Stimulated activated CD8-positive, alpha-beta memory T cell treated with anti-CD3 and anti-CD28 coated beads, Interleukin-4, amount 100 ng/mL, for 1 hour (primary cell): ENCODE measurements at places on chromosomes 2 and 18.

GRCh38 chr18:66571845-66572244, 32.0 kb downstream of the CDH19 start:
- DNase-seq = no peak

DNA sequence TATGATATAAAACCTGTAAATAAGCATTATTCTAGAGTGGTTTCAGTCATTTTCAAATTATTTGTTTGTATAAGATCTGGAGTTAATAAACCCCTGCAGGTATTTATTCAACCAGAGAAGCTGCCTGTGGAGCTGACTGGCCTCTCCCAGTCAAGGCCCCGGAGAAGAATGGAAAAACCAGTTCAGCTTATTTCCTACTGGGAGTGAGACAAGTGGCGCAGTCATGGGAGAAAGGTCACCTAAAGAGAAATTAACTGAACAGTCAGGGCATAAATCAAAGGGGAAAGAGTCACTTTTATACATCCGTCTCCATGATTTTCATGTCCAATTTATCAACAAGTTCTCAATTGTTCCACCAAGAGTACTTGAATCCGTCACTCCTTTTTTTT, 240.9 kb downstream of the RNF152 start:
- no peak for DNase-seq

GRCh38 chr18:77818328-77818727, 568.7 kb downstream of the GALR1 start:
- no peak for DNase-seq

DNA sequence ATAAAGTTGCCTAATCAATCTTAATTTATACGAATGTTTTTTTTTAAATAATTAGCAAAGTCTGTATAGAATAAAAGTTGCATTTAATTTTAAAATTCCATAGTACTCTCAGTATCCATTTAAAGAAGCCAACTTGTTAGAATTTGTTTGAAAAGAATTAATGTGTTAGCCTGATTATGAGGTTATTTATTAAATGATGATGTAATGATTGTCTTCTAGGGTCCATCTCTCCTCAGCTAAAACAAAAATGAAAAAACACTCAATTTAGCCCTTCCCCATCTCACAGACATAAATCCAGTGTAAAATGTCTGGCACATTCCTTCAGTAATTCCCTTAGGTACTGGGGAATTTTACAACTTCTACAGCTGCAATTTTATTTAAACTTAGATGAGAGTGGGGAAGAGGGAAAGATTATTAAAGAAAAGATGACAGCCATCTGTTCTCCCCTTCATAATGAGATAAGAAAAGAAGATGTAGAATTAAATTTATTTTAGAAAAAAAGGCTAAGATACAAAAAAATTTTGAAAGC, 68.6 kb downstream of the BARD1 start:
- no peak for DNase-seq

DNA sequence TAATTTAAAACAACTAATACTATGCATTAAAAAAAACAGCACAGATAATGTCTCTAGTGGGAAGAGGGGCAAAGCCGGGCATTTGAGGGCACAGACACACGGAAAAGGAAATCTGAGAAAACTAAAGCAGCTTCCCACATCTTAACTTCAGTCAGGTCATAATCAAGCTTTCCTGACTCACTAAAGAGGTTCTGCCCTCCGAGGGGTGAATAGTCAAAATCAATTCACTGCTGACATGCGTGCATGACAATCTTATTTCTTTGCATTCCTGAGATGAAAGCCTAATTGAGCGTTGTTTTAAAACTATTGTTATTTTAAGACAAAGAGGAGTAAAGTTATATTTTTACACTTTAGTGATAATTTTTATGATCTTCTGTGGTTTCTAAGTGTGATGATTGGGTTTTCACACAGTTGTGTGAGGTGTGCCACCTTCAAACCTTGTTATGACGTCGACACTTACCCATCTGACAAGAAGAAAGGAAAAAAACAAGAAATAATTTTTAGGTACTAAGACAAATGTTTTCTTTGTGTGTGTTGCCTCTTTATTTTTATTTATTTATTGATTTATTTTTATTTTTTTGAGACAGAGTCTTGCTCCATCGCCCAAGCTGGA, 90.9 kb downstream of the GATA6 start:
- no peak for DNase-seq

GRCh38 chr2:17918789-17919188, 40.3 kb downstream of the KCNS3 start:
- DNase-seq = no peak

DNA sequence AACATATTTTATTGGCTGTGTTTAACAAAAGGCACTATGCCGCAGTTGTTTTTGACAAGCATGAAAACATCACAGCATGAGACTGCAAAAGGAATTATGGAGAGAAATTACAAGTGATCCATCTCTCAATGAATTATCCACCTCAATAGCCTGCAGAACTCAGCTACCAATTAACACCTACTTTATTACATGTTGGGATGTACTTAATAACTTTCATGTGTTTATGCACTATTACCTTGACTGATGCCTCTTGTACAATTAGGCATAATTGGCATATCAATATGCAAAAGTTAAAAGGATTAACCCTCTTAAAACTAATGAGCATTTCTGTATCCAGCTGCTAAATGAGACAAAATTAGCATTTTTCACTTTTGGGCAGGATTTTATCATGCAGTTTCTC, 27.8 kb downstream of the ARHGAP15 start:
- no peak for DNase-seq

GRCh38 chr2:68258851-68259250, 6.5 kb upstream of the PPP3R1 start:
- no peak for DNase-seq

DNA sequence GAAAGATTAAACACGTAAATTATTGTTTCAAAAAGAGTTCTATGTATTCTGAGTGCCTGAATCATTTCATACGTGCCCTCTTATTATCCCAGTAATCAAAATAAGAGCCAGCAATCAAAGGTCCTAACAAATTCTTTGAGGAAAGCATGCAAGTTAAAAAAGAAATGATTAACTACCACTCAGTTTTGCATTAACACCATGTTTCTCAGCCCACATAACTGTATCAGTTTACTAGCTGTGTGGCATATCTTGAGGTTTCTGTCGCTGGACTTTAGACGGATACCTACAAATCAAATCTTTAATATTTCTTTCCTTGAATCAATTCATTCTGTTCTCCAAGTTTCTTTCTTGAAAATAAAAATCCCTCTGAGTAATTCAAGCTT, 668.9 kb upstream of the CHAC2 start:
- no peak for DNase-seq

DNA sequence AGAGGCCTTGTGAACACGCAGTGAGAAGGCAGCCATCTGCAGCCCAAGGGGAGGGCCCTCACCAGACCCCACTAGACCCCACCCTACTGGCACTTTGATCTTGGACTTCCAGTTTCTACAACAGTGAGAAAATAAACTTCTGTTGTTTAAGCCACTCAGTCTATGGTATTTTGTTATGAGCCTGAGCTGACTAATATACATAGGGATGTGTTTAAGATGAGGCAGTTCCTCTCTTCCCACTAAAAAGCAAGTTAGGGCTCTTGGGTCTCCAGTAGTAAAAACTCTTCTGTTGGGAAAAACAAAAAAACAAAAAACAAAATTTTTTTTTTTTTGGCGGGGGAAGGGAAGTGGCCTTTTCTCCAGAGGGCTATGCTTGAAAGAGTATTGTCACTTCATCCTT, 233.2 kb upstream of the SMAD7 start:
- no peak for DNase-seq

GRCh38 chr2:44651974-44652373, 289.5 kb upstream of the SIX3 start:
- DNase-seq = no peak

DNA sequence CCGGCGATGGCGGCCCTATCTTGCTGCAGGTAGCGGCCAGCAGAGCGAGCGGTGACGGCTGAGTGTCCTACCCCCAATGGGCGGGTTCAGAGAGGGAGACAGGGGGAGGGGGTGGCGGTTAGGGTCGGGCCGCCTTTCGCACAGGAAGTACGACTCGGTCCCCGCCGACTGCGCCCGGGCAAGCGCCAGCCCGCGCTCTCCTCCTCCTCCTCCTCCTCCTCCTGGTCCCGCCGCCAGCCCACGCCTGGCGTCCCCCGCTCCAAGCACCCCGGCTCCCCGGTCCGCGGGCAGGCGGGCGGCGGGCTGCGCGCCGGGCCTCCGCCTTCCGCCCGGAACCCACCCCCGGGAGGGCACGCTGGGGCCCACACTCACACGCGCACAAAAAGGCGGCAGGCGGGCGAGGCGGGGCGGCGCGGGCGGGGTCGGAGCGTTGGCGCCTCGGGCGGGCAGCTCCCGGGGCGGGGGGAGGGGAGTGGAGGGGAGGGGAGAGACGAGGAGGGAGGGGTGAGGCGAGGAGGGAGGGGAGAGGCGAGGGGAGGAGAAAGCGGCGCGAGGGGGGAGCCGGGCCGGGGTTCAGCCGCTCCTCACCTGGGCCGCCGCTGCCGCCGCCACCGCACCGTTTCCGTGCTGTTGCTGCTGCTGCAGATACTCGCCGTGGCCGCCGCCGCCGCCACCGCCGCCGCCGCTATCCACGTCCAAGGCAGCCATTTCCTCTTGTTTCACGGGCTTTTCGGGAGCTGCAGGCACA, 1.2 kb downstream of the SP3 start:
- peak; percentile 78 for DNase-seq

- DNase-seq = no peak
Measured at GRCh38 chr2:67268797-67269196, 128.3 kb upstream of the ETAA1 start.

GRCh38 chr2:115160531-115161080, 718.2 kb downstream of the DPP10 start:
- no peak for DNase-seq

DNA sequence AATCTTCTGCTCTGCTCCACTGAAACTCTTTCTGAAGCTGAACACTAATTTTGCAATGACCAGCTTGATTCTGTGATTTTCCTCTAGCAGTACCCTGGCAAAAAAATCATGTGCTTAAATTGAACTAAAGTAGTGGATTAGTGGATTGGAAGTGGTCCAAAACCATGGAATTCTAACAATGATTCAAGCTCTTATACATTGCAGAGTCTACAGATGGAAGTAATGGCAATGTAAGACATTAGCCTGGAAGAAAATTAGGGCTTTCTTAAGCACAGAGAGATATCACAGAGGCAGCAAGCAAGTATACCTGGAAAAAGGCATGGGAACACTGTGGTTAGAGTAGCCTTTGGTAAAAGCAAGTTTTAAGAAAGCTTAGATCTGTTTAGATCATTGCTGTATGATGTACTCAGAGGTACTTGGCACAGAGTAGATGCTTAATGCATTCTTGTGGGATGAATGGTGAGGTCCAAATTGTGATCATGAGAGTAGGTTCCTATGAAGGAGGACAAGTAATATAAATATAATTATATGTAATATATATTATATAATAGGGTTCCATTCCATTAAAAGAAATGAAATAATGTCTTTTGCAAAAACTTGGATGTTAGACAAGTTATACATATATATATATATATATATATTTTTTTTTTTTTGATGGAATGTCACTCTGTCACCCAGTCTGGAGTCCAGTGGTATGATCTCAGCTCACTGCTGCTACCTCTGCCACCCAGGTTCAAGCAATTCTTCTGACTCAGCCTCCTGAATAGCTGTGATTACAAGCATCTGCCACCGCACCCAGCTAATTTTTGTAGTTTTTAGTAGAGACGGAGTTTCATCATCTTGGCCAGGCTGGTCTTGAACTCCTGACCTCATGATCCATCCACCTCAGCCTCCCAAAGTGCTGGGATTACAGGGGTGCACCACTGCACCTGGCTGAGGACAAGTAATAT, 172.2 kb upstream of the SCN7A start:
- DNase-seq = no peak

DNA sequence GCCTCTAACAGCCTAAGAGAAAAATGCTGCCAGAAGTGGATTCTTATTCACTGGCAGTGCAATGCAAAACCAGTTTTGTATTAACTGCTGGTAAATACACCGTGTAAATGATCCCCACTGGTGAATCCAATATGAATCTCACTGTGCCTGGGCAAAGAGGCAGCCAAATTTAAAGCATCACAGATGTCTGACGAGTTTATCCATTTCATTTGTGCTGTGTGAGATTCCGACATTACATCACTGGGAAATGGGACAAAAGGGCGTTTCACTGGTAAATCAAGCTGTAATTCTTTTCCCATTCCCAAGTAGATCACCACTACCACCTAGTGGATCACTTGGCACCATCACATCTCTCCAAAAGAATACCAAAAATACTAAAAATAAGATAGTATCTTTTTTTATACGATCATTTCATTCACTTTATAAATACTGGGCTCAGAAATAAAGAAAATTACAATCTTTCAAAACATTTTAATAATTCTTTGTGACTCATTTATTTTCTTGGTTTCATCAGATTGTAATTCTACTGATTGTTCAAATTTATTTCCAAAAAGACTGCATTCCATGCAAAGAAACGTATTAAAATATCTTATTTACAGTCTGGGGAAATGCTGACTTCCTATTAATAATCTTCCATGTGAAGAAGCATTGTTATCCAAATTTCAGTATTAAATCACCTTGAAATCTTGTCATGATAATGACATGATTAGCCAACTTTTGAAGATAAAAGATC, 125.6 kb downstream of the GRB14 start:
- DNase-seq = no peak

GRCh38 chr18:27136208-27136535, 48.9 kb downstream of the CHST9 start:
- DNase-seq = no peak

GRCh38 chr2:9247177-9247576, 40.6 kb downstream of the ASAP2 start:
- no peak for DNase-seq

DNA sequence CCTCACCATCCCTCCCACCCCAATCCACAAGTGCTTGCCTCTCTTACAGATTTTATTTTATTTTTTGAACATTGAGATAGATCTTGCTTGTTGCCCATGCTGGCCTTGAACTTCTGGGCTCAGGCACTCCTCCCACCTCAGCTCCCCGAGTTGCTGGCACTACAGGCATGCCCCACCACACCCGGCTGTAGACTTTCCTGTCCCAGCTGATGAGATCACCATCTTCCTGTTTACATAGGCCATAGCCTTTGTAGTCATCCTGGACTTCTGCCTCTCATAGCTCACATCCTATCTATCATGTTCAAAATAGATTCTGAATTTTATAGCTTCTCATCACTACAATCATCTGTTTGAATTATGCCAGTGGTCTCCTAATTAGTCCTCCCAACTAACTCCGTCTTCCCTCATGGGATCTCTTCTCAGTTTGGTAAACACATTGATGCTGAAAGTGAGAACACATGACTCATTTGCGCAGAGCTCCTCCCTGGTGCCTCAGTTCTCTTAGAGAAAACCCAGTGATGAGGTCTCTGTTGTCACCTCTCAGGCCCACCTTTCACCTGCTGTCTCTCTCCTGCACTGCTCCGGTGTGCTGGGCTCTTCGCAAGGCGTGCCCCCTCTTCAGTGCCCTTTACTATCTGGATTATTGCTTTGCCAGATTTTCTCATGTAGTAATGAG, 243.0 kb downstream of the ZNF407 start:
- no peak for DNase-seq

- DNase-seq = no peak
Measured at GRCh38 chr18:26096852-26097251, 6.4 kb upstream of the SS18 start.

- DNase-seq = no peak
Measured at GRCh38 chr2:127138281-127138680, 31.3 kb upstream of the BIN1 start.
